Activated naive CD4-positive, alpha-beta T cell treated with Interleukin-2 at 50 U/mL for 16 hours (primary cell): ENCODE measurements at places on chromosomes 1 and 21.

- DNase-seq: no peak
Observed at GRCh38 chr1:78464449-78464891, 26.3 kb upstream of the PTGFR start.

GRCh38 chr1:178614286-178614685, 101.4 kb downstream of the TEX35 start:
- no peak for DNase-seq

DNA sequence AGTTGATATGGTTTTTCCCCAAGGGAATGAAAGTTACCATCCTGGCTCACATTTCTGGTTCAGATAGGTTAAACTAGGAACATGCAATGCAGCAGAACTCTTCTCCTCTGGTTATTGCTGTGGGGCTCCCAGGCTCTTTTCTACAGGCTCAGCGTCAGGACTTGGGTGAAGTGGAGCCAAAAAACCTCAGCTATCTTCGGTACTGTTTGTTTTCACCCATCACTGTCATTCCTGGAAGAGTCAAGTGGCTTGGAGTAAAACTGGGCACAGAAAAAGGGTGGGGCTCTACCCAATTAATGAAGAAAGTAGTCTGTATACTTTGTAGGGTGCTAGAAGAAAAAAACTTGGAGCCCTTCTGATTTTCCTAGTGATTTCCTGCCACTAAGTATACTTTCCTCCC, 9.4 kb downstream of the WNT2B start:
- no peak for DNase-seq

DNA sequence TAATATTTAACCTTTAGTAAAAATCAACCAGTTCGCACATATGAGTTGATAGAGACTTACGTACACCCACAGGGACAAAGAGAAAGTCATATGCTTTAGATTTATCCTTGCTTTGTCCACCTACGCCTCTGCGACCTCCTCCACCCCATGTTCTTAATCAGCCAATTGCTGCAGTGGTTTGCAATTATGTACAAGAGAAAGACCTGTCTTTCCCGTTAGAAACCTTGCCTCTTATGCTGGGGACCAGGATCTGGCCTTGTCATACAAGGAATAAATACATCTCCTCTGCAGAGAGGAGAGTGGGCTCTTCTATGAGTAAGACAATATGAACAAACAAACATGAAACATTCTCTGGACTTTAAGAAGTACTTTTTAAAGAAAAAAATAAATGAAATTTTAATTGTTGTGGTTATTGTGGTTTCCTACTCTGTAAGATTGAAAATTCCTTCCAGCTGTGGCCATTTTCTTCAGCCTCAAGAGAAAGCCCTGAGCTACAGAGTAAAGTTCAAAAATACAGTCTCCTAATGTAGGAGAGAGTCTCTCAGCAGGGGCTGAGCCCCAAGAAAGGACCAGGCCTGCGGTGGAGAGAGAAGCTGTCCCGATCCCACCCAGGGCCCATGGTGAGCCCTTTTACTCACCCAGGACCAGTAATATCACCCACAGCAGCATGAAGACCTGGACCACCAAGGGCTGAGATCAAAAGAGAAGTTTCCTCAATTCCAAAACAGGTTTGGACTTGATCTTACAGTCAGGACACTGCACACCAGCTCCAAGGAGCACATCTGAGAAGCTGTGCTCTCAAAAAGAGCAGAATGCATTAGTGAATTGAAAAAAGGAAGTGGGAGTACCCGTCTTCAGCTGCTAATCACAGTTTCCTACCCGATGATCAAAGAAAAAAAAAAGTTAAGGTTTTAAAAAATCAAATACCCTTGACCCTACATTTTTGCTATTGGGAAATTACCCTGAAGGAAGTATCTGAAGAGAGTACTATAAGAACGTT, at the start of gene FCRL5:
FCRL5 (minus strand) TSS at position 822 of the 1,000 bp plus-strand sequence; CDS start at position 669, 153 bp downstream.
- no peak for DNase-seq

GRCh38 chr1:202809597-202810159, 1.1 kb upstream of the PCAT6 start:
- no peak for DNase-seq

GRCh38 chr1:53918343-53918742, 24.4 kb downstream of the DIO1 start:
- DNase-seq: no peak

- DNase-seq: no peak
Observed at GRCh38 chr1:166485620-166486019, 318.8 kb upstream of the FAM78B start.

DNA sequence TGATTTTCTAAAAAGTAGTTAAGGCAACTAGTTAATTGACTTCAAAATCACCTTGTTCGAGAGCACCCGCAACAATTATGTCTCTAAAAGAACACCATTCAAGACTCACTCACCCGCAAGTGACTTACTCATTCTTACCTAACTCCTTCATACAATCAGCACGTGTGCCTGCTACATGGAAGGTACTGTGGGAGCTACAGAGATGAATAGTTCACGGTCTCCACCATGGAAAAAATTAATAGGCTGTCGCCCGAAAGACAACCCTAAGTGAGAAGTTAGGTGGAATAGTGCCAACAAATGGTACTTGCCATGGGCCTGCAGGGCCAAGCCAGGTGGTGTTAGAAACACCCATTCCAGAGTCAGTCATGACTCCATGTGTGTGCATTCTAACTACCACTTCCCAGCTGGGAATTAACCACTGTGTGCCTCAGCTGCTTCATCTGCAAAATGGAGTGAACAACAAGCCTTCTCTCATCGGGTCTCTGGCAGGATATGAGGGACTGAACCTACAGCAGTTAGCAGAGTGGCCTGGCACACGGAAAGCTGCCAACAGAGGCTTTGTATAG, 7.1 kb downstream of the SSBP3 start:
- DNase-seq: no peak

GRCh38 chr1:199377211-199377610, 650.3 kb upstream of the NR5A2 start:
- no peak for DNase-seq

GRCh38 chr1:66933887-66934700, 9.3 kb downstream of the MIER1 start:
- DNase-seq: no peak

- DNase-seq: no peak
Observed at GRCh38 chr1:211739671-211740411, 64.4 kb upstream of the NEK2 start.

- no peak for DNase-seq
Observed at GRCh38 chr1:113226148-113226547, 153.2 kb downstream of the LRIG2 start.

DNA sequence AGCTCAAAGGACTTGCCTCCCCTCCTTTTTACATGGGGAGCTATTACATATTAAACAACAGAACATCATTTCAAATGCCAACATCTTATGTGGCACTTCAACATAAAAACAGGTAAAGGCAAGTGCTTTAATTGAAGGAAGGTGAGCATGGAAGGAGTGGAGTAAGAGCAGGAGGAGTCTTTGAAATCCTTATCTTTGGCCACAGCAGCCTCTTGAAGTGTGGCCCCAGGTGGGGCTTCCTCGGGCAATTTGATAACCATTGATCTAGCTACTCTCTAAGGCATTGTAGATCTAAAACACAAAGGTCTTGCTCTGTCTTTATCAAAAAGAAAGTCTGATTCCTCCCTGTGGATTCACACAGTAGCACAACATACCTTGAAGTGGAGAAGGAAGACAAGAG, 70.9 kb upstream of the PPP2R5A start:
- DNase-seq: no peak

DNA sequence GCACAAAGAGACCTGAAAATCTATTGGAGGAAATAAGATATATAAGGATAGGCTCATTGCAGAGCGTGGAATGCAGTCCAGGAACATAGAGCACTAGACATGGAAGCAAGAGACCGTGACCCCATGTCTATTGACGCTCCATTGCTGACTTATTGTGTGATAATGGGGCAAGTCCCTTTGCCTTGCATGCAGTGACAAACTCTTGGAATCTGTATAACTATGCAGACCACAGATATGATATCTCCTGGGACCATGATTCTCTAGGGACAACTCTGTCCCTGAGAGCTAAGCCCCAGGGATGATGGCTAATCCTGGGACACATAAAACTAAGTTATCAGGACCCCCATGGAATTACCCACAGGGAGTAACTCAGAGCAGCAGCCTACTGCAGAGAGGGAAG, 73.1 kb upstream of the PRDX6 start:
- DNase-seq: no peak

GRCh38 chr1:213605732-213606131, 382.0 kb upstream of the PROX1 start:
- DNase-seq: no peak

- DNase-seq: no peak
Observed at GRCh38 chr1:18320051-18320450, 160.7 kb upstream of the KLHDC7A start.

DNA sequence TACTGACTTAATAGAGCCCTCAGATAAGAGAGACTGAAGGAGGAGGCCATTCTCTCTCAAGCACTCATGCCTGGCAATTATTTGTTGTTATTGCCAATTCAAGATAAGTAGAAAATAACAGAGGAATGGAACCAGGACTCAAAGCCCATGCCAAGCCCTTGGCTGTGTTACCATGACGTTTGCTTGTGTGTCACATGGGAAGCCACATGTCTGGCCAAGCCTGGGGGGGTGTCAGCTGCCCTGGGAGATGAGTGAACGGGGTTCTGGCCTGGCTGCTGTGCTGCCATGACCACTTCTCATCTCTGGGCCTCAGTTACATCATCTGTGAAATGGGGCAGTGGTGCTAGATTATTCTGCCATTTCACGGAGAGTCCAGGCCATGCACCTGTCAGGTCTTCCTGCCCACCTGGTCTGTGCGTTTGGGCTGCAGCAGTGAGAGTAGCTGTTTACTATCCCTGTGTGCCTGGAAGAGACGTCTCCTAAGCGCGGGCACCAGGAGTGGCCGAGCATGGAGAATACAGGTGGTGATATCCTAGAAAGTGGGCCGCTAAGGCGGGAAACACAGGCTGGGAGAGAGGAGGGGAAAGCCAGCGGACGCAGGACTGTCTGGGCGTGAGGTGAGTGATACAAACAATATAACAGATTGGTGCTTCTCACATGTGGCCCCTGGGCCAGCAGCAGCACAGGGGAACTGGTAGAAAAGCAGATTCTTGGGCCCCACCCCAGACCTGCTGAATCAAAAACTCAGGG, 67.8 kb downstream of the MAN1C1 start:
- DNase-seq: no peak

- no peak for DNase-seq
Observed at GRCh38 chr21:45636951-45637646, 6.4 kb upstream of the PCBP3 start.

GRCh38 chr1:29260531-29260930, 24.2 kb downstream of the PTPRU start:
- no peak for DNase-seq

DNA sequence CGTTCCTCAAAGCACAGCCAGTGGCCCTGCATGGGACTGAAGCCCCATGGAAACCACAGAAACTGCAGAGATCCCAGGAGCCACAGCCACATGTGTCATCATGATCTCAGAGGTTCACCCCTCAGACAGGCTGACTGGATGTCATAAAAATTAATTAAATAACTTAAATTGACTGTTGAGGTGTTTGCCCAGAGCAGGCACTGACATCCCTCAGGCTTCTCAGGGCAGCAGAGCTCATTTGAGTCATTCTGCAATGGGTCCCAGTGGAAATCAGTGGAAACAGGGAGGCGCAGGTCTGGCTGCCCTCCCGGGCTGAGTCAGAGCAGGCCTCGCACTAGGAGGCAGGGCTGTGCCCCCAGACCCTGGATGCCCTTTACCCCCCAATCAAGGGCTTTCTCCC, 135.1 kb downstream of the CDC7 start:
- no peak for DNase-seq

- DNase-seq: no peak
Observed at GRCh38 chr1:12466816-12467215, 151.2 kb downstream of the DHRS3 start.
